ENCODE measurements at places on chromosomes 1 and 21. TPM values are rescaled to one million over a fixed set of nuclear protein-coding genes. Genes with fewer than 3 reads are reported as not detected.
A peak's percentile ranks its signal among the peaks of the same experiment; 100 is the strongest.

The SLAMF9 gene
- total RNA-seq = not detected

The OR2W3 gene
- total RNA-seq = 1.1 TPM

The RIPK4 gene
- 2.2 TPM for total RNA-seq

The LMOD1 gene
- 17.1 TPM for total RNA-seq

The SNX7 gene
- total RNA-seq = 78.9 TPM

The VAV3 gene
- 0.72 TPM for total RNA-seq

The RNF223 gene
- not detected for total RNA-seq

The OR6N1 gene
- total RNA-seq = not detected

The AXDND1 gene
- under 0.01 TPM for total RNA-seq

The RNPC3 gene
- 18.5 TPM for total RNA-seq

The USH2A gene
- under 0.01 TPM for total RNA-seq

The LHX8 gene
- total RNA-seq = not detected

The KRTAP10-2 gene
- not detected for total RNA-seq

The ANGPTL3 gene
- total RNA-seq = under 0.01 TPM

The ABCG1 gene
- under 0.01 TPM for total RNA-seq

The BCAR3 gene
- 37.1 TPM for total RNA-seq

DNA sequence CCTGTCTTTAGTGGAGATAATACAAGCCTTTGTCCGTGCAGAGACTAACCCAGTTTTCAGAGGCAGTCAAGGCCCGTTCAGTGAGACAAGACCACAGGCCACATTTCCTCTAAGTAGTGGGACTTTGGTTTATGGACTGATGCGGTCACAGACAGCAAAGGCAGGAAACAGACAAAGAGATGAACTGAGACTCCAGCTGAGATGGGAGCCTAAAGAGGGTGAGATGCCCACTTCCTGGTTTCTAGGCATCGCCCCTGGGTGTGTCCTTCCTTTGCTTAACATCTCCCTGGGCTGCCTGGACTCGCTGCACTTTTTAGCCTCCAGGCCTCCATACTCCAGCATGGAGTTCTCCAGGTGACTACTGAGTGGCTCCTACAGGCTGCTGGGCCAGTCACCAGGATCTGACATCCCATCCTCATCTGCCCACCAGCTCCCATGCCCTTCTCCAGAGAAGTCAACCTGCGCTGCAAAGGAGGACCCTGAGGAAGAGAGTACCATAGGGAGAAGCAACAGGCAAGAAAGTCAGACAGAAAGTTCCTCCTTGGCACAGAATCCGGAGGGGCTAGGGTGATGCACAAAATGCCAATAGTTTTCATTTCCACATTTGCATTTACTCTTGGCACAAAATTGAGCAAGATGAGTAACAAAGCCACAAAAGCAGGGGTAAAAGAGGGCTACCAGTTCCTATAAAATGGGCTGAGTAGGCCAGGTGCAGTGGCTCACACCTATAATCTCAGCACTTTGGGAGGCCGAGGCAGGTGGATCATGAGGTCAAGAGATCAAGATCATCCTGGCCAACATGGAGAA is 15.1 kb downstream of the THEMIS2 start:
- no peak for DNase-seq

- DNase-seq = no peak
These were observed 477.5 kb downstream of the PTPRU start for GRCh38 chr1:29713857-29714256.

DNA sequence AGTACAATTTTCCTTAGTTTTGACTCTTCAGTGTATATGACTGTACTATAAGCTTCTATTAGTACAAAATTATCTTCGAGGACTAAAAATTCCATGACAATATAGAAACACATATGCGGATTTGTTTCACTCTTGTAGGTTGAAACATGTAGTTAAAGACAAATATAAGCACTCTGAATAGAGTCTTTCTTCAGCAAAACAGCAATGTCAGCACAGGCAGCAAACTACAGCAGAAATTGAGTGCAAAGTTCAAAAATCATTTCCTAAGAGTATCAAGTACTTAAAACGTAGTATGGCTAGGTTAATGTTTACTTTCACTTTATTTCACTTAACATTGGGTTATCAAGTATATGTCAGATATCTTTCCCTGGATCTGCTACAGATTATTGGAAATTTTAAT is 106.7 kb downstream of the FAF1 start:
- no peak for DNase-seq

GRCh38 chr21:41632748-41633475 is 125.0 kb upstream of the TMPRSS2 start:
- no peak for DNase-seq

DNA sequence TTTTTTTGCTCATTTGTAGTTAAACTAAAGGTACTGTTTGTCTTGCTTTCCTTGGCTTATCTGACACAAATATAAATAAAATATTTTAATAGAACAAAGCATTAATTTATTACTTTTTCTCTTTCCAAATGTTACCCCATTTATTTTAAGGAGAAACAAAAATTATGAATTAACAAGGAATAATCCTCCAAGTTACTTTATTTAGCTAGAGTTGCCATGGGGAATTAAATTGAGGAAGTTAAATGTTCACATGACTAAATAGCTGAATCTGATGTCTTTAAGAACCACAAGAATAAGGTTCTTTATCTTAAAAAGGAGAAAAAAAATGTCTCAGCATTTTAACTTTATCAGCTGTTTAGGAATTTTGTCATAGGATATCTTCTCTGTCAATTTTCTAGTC is 12.3 kb downstream of the ATG4C start:
- no peak for DNase-seq

- no peak for DNase-seq
These were observed 96.9 kb downstream of the NEK7 start for GRCh38 chr1:198253668-198254067.

- no peak for DNase-seq
These were observed 41.8 kb downstream of the NTPCR start for GRCh38 chr1:232992227-232992626.

GRCh38 chr21:43301409-43302061 is 125.4 kb downstream of the SIK1 start:
- DNase-seq = no peak

DNA sequence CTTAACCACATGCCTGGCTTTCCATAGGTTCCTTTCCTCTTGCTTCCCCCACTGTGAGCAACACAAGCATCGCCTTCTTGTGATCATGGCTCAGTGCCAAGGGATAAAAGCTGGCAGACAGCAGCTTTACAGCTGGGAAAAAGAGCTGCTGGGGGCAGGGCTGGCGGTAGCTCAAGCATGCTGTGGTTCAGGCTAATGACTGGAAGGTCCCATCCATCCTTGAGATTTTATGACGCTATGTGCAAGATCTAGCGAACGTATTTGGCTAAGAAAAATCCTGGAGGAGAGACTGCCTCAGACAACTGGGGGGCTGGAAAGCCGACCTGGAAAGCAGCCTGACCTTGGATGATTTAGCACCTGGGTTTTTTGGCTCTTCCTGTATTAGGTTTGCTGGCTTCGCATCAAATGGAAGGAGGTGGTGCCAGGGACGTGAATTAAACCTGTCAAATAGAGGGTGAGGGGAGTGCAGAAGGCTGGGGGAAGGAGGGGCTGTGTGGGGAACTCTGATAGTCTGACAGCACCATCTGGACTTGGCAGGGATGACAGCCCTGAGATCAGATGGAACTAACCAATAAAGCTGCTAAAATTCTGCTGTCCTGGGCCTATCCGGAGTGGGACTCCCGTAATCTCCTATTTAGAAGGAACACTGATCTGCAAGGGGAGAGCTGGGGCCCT is 34.8 kb downstream of the ZMYND12 start:
- peak; percentile 66 for DNase-seq

GRCh38 chr1:172184506-172185191 is 235.8 kb upstream of the C1orf105 start:
- no peak for DNase-seq

GRCh38 chr1:171754971-171755370 is 13.1 kb upstream of the VAMP4 start:
- DNase-seq = no peak

GRCh38 chr1:149987297-149987595 is 23.3 kb downstream of the OTUD7B start:
- DNase-seq = no peak

- DNase-seq = peak; percentile 83
These were observed 45.6 kb downstream of the GLIS1 start for GRCh38 chr1:53693339-53693738.

DNA sequence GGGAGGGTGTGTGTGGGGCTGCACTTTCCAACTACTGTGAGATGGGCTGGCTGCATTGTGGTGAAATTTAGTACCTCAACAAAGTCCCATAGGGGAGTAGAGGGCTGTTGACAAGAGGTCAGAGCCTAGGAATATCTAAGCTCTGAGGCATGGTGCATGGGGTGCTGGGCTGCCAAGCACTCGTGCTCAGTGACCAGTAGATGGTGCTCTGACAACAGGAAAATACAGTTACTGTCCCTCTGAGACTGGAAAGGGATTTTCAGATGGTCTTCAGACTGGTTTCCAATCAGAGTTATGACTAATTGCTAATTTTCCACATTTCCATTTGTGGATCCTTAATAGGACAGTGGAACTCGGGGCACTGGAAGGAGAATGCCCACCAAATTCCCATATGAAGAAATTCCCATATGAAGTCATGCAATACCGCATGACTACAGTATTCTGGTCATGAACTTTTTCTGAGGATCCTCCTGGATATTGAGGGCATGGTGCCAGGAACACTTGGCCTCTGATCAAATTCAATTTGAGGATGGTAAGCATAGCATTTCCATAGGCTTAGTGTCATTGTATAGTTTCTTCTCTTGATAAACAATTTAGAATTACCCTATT is 4.1 kb upstream of the CACNA1E start:
- peak; percentile 95 for DNase-seq

DNA sequence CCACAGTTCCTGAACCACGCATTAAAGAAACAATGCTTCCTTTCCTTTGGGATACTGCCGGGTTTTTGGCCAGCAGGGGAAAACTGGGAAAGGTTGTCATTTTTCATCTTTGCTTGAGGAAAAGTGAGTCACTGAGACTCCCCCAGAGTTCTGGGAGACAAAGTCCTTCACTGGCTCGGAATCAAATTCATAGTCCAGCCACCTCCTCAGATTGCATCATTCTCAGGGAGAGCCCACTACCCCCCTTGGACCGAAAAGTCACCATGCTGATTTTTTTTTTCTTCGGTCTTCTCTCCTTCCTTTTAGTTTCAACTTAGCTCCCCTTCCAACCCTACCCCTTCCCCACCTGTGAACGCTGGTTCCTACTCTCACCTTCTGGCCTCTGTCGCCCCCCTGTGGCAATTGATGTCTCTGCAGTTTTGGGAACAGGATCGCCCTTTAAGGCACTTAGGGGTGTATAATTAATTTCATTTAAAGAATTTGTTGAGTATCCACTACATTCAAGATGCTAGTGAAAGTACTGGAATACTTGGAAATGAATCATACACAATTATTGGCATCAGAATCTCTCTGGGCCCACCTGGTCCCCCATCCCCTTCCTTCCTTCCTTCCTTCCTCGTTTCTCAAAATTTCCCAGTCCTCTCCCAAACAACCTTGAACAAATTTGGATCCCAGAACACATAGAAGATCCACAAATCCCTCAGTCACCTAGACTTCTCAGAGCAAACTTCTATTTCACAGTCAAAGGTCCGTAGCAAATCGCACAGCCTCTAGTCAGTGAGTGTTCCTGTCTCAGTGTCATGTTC is 6.9 kb downstream of the ACKR1 start:
- no peak for DNase-seq

- DNase-seq = peak; percentile 85
These were observed 115.5 kb downstream of the DHRS3 start for GRCh38 chr1:12502336-12503109.

GRCh38 chr1:16120940-16121410 is 34.9 kb downstream of the EPHA2 start:
- peak; percentile 55 for DNase-seq

DNA sequence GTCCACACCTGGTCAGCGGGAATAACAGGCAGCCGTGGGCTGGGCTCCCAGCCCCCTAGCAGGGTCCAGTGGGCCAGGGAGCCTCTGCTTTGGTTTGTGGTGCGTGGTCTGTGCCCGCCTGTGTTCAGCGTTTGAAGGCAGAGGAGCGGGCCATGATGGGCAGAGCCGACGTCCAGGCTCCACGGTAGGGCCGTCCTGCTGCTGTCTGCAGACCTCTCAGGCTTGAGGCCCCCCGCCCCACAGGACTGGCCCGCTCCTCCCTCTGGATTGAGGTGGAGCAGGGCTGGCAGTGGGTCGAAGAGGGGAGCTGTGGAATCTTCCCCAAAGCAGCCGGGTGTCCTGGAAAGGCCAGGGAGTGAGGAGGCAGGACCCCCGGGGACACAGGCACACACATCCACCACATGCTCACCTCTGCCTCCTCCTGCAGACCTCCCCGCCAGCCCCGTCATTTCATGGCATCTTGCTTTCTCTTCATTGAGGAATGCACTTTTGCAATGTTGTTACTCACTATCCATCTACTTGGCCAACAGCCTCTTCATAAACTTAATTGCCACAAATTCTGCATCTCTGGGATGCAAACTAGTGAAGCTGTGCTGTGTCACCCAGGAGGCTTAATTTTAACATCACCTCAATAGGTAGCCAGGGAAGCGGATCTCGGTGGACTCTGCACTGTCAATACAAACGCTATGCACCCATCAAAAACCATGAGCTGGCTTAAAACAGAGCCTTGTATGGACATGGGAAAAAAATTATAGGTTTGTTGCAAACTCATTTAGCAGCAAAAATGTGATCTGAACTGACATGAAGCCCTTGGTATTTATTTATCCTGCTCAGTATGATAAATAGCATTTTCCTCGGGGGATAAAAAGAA is 85.9 kb downstream of the PDE9A start:
- DNase-seq = peak; percentile 76

DNA sequence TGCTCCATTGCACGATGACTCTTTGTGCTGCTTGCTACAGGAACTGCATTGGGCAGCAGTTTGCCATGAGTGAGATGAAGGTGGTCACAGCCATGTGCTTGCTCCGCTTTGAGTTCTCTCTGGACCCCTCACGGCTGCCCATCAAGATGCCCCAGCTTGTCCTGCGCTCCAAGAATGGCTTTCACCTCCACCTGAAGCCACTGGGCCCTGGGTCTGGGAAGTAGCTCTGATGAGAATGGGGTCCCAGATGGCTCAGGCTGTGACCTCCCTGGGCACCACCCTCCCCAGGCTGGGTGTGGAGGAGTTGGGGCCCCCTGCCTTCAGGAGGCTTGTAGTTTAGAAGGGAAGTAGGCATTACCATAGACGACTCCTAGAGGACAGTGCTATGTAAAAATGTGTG is 19.7 kb downstream of the CYP4B1 start:
- DNase-seq = no peak

- DNase-seq = peak; percentile 46
These were observed 473 bp upstream of the BRDT start for GRCh38 chr1:91948501-91949355.

DNA sequence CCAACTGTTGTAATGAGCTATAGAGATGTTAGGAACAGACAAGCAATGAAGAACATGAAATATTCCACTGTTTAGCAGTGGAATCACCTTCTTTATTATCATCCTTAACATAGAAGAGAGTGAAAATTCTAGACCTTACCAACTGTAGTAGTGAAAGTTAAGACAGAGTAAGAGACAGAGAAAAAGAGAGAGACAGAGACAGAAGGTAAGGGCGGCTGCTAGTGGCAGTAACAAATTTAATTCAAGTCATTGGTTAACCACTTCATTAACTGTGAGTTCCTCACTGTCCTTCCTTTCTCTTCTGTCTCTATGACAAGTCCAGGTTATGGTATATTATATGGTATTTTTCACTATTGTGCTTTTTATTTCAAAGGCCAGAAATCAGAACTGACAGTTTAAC is 355.7 kb upstream of the ESRRG start:
- DNase-seq = no peak

Data from osteoblast (primary cell).